ENCODE measurements at places on chromosomes 13 and 19.

DNA sequence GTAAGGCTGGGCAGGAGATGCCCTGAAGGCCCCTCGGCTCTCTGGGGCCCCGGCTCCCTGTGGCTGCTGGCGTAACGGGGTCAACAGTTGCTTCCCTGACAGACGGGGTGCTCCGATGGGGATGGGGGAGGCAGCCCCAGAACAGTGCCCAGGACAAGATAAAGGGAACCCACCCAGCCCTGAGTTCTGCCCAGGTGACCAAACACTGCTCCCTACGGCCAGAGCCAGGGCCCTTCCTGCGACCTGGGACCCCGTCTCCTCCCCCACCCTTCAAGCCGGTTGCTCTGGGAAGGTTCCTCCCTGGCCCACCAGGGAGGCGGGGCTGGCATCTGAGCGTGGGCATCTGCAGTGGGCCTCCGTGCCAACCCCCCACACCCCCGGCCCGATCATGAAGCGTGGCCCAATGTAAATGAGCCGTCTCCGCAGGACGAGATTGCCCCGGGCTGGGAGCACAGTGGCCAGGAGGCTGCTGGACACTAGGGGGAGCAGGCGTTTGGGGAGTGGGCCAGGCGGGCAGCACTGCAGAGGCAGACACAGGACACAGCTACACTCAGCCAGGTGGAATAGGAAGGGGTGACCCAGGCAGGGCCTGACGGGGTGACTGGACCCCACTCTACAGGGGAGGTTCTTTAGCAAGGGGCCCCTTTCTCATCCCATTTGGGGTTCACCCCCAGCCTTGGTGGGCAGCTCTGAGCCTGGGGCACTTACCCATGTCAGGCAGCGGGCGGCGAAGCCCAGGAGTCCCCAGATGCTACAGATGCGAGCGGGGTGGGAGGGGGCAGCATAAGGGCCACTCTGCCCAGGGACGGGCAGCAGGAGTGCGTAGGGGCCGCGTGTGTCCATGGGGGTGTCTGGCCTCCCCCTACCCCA lies 1.2 kb upstream of the NKPD1 start:
- DNase-seq: no peak

DNA sequence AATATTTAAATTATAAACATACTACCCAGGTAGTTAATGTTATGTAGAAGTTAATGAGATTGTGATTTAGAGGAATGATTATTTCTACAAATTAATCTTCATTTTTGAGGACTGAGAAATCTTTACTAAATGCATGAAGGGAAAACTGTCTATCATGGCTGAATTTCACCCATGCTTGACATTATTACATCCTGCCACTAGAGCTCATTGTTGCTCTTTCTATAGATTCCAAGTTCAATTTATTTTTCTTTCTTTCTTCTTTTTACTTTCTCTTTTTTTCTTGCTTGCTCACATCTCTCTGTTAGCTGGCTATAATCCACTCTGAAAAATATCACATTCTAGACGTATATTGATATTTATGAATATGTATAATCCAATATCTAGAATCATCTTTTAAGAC lies 505.0 kb upstream of the KLHL1 start:
- DNase-seq: no peak

GRCh38 chr13:81031996-81032395 lies 691.1 kb upstream of the SPRY2 start:
- no peak for DNase-seq

- DNase-seq: no peak
Measured at GRCh38 chr19:42153672-42154433, 21.6 kb upstream of the POU2F2 start.

DNA sequence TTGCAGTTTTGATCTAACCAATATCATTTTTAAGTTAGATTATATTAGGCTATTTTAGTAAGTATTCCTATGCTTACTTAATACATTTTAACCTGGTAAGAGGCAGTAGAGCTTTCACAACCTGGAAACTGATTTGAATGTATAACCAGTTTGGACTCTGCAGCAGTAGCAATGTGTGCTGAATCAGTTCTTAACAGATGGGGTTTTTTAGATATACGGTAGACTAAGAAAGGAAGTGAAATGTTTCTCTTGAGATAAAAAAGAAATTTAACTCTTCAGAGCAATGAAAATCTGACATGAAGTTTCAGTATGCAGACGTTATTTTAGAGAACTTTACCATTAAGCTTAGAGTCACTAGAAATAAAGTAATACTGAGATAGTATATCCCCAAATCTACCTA lies 2.7 kb downstream of the NBEA start:
- DNase-seq: no peak
